CD4-positive, alpha-beta T cell treated with Interleukin-4 for 1 hour (primary cell): ENCODE measurements at places on chromosomes 1 and 21.

DNA sequence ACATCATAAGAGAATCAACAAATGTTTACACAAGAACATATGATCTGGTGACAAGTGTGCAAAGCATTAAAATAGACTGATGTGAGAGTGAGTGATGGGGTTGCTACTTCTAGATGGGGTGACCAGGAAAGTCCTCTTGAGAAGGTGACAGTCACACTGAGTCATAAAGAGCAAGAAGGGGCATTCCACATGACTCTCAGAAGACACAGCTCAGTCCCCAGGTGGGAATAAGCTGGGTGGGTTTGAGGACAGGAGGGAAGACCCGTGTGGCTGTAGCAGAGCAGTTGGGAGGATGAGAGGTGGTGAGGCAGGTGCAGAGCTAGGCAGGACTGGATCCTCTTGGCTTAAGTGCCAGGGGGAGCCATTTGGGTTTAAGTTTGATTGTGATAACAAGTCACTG, 53.1 kb downstream of the TNR start:
- no peak for DNase-seq

- no peak for DNase-seq
Measured at GRCh38 chr21:45699251-45699942, 55.9 kb downstream of the PCBP3 start.

DNA sequence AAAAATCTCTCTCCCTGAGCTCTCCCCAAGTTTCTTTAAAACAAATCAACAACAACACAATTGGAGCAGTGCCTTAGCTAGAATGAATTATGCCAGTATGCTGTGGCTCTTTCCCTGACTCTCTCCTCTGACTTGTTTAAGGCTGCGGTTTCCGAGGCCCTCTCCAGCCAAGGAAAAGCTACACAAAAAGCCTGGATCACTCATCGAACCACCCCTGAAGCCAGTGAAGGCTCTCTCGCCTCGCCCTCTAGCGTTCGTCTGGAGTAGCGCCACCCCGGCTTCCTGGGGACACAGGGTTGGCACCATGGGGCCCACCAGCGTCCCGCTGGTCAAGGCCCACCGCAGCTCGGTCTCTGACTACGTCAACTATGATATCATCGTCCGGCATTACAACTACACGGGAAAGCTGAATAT, 1.9 kb downstream of the S1PR1 start:
- peak; percentile 88 for DNase-seq

DNA sequence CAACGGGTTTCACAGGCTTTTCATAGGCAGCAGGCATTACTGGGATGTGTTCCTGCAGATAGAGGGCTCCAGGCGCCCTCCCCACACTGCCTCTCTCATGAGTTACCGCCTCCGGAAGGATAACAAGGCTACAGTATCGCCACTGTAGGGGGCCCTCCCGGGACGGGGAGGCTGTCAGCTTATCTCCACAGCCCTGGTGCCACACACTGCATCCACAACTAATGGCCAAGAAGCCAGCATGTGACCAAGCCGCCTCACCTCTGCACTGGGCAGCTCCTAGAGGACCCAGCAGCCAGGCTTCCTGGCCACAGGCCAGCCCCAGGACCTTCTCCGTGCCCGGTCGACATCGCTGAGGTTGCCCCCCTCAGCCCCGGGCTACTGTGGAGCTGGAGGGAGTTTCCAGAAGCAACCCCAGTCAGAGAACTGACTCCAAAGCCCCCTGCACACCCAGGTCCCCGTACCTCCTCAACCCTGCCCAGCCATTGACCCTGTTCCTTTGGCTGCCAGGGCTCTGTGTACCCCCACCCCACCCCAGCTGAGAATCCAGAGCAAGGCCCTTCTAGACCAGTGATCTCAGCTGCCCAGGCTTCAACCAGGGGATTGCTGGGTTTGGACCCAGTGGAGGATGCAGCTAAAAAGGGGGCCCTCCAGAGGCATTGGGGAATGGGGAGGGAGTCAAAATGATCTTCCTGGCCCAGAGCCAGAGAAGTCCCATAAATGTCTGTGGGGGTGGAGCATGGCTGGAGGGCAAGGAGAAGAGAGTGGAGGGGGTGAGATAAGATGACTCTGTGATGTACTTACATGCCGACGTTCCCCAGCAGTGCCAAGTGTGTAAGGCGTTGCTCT, 45.0 kb downstream of the NEK2 start:
- DNase-seq: no peak

DNA sequence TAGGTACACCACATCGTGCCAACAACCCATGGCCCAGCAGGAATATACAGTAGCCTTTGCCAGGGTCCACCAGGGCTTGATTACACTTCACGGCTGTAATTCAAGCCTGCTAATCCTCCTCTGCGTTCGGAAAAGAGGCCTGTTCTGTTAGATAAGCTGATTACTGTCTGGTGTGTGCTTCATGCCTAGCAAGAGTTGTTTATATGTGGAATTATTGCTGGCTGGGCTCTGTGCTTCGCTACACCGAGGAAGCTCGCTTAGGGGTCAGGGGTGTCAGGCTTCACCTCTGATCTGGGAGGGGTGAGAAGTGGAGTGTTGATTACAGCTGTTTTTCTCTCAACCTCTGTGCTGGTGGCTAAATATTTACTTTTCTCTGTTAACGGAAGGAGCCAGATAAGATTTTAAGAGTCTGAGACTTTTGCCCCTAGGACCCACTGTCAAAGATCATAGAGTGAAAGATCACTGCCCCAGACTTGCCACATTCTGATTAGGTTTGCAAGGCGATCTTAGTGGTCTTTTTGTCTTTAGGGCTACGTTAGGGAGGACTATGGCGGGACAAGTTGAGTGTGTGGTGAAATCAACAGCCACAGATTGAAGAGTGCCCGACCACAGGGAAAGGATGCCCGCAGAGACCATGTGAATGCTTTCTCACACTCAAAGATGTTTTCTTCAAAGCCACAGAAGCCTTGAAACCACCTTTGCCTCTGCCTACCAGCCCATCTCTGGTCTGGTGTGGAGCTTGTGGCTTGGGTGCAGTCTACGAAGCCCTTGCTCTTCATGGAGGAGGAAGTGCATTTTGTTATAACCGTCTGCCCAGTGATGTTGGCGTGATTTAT, 216.1 kb downstream of the PBX1 start:
- DNase-seq: no peak

- no peak for DNase-seq
Measured at GRCh38 chr21:35737899-35738346, 322.4 kb downstream of the SETD4 start.

- peak; percentile 40 for DNase-seq
Measured at GRCh38 chr1:31699341-31699891, 4.4 kb downstream of the COL16A1 start.

- DNase-seq: peak; percentile 12
Measured at GRCh38 chr1:99685516-99686180, 39.7 kb downstream of the PALMD start.

DNA sequence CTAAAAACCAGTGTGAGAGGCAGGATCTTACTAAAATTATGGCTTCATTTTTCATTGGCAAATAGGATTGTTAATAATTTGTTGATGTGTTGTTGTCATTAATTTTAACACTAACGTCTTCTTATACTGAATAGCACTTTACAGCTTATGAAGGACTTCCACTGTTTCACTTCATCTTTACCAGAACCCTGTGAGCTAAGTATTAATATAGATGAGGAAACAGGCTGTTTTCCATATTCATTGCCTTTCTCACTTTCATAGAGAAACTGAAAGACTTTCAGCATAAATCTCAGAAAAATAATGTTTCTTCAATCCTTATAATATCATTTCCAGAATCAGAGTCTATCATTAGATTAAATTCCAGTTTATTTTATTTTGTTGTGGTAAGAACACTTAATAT, 8.5 kb downstream of the MAP10 start:
- no peak for DNase-seq

DNA sequence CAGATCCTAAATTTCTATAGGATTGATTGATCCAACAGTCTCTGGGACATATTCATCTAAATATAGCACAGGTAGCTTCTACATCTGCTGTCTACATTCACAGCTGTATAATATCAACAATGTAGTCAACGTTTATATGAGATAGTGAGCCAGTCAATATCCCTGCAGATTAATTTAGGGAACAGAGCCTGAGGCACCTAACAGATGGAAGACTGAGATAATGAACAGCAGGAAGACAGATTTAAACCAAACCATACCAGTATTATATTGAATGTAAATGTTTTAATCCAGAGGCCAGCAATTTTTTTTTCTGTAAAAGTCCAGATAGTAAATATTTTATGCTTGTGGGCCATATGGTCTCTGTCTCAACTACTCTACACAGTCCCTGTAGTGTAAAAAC, 2072.4 kb downstream of the MRPL39 start:
- DNase-seq: no peak

DNA sequence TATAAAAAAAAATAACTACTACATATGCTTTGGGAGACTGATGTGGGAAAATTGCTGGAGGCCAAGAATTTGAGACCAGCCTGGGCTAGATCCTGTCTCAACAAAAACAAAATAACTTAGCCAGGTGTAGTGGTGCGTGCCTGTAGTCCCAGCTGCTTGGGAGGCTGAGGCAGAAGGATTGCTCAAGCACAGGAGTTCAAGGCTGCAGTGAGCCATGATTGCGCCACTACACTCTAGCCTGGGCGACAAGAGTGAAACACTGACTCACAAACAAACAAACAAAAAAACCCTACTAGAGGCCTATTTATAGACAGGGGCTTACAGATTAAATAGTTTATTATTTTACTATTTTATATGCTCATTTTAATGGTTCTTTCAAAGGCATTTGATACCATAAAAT, 80.0 kb downstream of the LHX4 start:
- DNase-seq: no peak

GRCh38 chr1:13538832-13539231, 25.0 kb upstream of the LRRC38 start:
- no peak for DNase-seq

GRCh38 chr21:22889445-22889844, 1891.2 kb downstream of the NCAM2 start:
- DNase-seq: no peak

GRCh38 chr1:154501423-154502065, 475 bp upstream of the TDRD10 start:
- no peak for DNase-seq

GRCh38 chr1:60331647-60332046, 258.1 kb upstream of the C1orf87 start:
- DNase-seq: no peak

DNA sequence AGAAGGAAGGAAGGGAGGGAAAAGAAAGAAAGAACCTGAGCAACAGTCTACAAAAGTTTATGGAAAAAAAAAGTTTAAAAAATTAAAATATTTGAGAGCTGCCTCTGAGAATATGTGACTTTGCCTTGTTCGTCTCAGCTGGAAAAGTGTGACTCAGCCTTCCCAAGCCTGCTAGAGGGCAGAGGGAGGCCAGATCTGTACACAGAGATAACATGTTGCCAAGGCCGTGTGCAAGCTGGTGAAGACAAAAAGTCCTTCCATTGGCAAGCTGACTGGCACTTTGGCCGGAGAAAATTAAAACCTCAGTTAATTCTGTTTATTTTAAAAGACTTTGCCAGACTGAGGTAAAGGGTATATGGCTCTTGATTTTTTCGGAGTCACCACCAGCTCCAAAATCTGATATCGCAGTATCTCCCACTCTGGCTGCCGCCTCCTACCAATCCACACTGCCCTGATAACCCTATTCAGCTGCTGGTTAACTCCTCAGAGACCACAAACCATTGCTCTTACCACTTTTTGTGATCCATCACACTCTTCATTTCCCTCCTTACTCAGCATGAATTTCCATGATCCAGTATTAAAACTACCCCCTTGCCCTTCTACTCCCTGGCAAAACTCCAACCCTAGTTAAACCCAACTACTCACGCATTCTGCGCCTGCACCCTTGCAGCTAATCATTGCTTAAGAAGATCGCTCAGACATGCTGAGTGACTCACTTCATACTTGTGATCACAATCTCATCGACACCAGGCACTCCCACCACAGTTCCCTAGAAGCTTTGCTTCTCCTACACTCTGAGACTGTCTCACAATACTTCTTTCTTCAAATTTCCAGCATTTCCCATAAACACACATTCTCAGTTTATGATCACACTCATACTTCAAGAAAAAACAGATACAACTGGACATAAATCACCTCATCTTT, 5.7 kb upstream of the PPP1R15B start:
- DNase-seq: no peak

DNA sequence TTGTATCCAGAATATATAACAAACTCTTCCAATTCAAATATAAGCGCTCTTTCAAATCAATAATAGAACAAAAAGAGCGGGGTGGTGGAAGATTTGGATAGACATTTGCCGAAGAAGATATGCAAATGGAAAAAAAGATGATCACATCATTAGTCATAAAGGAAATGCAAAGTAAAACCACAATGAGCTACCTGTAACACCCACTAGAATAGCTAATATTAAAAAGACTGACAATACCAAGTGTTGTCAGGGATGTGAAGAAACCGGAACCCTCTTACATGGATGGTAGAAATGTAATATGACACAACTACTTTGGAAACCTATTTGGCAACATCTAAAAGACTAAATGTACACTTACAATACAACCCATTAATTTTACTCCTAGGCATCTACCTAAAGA, 5.7 kb upstream of the TRAF5 start:
- DNase-seq: no peak

DNA sequence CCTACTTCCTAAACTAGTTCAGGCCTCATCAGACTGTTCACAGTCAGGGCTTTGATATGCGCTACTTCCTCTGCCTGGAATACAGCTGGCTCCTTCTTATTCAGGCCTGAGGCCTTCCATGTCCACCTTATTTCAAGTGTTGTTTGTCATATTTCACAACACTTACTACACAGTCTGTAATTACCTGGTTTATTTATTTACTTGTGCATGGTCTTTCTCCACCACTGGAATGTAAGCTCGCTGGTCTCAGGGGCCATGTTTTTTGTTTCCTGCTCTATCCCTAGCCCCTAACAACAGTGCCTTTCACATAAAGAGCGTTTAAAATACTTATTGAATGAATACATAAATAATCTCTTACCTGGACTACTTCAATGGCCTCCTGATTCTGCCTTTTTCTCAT, 4.6 kb upstream of the SRSF4 start:
- DNase-seq: no peak

DNA sequence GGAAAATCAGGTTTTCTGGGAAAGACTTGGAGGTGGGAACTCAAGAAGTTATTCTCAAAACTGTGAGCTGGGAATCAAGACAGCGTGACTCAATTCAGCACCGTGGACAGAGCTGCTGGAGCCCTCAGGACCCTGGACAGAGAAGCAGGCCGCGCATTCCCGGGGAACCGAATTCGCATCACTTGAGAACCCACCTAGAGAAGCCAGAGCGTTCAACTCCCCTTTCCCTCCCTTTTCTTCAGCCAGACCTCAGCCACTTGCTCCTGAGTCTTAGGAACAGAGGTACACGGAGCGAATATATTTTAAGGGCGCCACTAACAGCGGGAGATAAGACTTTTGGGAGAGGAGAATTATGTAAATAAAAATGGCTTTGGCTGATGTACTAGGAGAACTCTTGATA, 2.0 kb upstream of the LIN28A start:
- DNase-seq: peak; percentile 80
